ENCODE measurements at places on chromosomes 1 and 21. TPM values are rescaled to one million over a fixed set of nuclear protein-coding genes. Genes with fewer than 3 reads are reported as not detected.
A peak's percentile ranks its signal among the peaks of the same experiment; 100 is the strongest.

Gene INSRR
- 1.1 TPM for polyA plus RNA-seq

Gene PROX1
- 8.5 TPM for polyA plus RNA-seq

Gene VWA1
- polyA plus RNA-seq = 68.7 TPM

Gene FCRL4
- not detected for polyA plus RNA-seq

Gene S100B
- 11.1 TPM for polyA plus RNA-seq

Gene LYPD8
- not detected for polyA plus RNA-seq

Gene LEFTY2
- 2.1 TPM for polyA plus RNA-seq

Gene DCDC2B
- polyA plus RNA-seq = 0.59 TPM

Gene GLIS1
- polyA plus RNA-seq = 0.04 TPM

Gene AMIGO1
- polyA plus RNA-seq = 13.8 TPM

Gene SMPDL3B
- polyA plus RNA-seq = 0.13 TPM

Gene LCE3C
- not detected for polyA plus RNA-seq

Gene CD5L
- polyA plus RNA-seq = not detected

Gene RSPO1
- polyA plus RNA-seq = not detected

Gene ESPN
- polyA plus RNA-seq = 14.3 TPM

Gene LCE3D
- not detected for polyA plus RNA-seq

DNA sequence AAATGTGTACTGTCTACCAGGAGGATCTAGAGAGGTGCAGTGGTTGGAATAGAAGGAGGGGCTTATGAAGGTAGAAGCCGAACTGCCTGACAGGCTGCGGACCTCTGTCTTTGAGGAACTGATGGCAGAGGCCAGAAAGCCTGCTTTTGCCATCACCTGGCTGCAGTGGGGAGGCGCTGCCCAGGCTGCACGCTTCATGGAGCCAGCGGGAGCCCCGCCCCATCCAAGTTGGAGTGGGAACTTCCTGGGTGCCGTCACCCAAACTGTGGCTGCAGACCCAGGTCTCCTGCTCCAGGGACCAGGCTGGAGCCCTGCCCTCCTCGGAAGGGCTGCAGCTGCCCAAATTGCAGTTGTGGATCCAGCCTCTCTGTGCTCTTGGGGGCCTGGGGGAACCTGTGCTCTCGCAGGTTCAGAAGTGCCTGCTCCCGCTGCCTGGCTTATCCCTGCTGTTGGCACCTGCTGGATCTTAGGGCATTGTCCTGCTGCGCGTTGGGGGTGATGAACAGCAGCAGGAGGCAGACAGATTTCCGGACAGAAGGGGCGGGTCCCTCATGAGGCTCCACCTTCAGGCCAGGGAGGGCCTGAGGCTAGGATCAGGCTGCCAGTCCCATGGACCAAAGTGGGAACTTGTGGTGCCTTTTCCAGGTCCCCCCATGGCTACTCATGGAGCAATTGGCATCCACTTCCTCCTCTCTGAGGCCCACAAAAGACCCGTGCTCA, 118.0 kb upstream of the PLPPR4 start:
- no peaks in the 10 kb centered on the region for H3K27me3 ChIP-seq
- H3K4me3 ChIP-seq = no peak overlapping the region
- H3K27ac ChIP-seq = no peak overlapping the region
- no peaks in the 10 kb centered on the region for H3K36me3 ChIP-seq

DNA sequence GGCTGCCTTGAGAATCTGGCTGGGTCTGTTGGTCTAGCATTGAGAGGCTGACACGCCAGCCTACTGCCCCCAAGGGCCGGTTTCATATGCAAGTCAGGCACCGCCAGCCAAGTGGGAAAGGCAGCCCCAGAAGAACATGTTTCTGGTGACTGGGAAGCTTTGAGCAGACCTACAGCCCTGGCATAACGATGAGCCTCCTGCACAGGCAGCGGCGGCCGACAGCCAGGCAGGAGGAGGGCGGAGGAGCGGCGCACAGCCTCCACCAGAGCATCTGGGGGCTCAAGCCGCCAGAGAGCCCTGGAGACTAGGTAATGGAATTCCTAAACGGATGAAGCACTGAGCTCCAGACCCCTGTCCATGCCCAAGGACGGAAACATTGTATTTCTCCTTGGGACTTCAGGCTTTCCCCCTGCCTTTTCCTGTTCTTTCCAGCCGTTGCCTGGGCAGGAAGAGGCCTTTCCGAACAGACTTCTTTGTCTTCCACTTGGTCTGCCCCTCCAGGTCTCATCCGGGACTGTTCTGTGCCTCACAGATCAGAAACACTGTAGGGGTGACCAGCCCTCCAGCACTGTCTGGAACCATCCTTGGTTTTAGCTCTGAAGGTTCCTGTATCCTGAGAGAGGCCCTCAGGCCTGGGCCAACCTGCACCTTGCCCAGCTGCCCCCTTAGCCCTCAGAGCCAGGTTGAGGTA, 59.5 kb downstream of the IRF2BP2 start:
- H3K27ac ChIP-seq = peak overlapping the region; percentile 42
- DNase-seq = no peak
- H3K36me3 ChIP-seq = no peaks in the 10 kb centered on the region
- peaks cover 28% of the 10 kb centered on the region for H3K4me1 ChIP-seq
- H3K27me3 ChIP-seq = no peaks in the 10 kb centered on the region

- H3K36me3 ChIP-seq = no peaks in the 10 kb centered on the region
- H3K27ac ChIP-seq = no peak overlapping the region
- no peaks in the 10 kb centered on the region for H3K4me1 ChIP-seq
- DNase-seq = no peak
Measured at GRCh38 chr1:65581119-65581518, 160.7 kb downstream of the LEPR start.

GRCh38 chr1:76854255-76854654, 13.0 kb upstream of the ST6GALNAC5 start:
- H3K27me3 ChIP-seq = no peaks in the 10 kb centered on the region
- no peak overlapping the region for H3K27ac ChIP-seq
- H3K4me1 ChIP-seq = no peaks in the 10 kb centered on the region

GRCh38 chr1:237181743-237182317, 139.8 kb downstream of the RYR2 start:
- H3K27me3 ChIP-seq = no peaks in the 10 kb centered on the region
- H3K27ac ChIP-seq = no peak overlapping the region
- H3K36me3 ChIP-seq = no peaks in the 10 kb centered on the region
- H3K4me1 ChIP-seq = peaks cover 9% of the 10 kb centered on the region

- H3K27ac ChIP-seq = no peak overlapping the region
- H3K4me1 ChIP-seq = peaks cover 11% of the 10 kb centered on the region
- H3K27me3 ChIP-seq = no peaks in the 10 kb centered on the region
- no peak for DNase-seq
- no peak overlapping the region for H3K4me3 ChIP-seq
Measured at GRCh38 chr21:33202464-33203363, 27.0 kb upstream of the IFNAR2 start.

- no peaks in the 10 kb centered on the region for H3K36me3 ChIP-seq
- no peak overlapping the region for H3K4me3 ChIP-seq
- H3K27ac ChIP-seq = no peak overlapping the region
- DNase-seq = no peak
- no peaks in the 10 kb centered on the region for H3K27me3 ChIP-seq
Measured at GRCh38 chr21:22076471-22076870, 1078.3 kb downstream of the NCAM2 start.

GRCh38 chr1:154589780-154590179, 18.2 kb downstream of the ADAR start:
- H3K4me1 ChIP-seq = peaks cover under 1% of the 10 kb centered on the region
- no peak for DNase-seq
- no peak overlapping the region for H3K4me3 ChIP-seq
- H3K27me3 ChIP-seq = no peaks in the 10 kb centered on the region

GRCh38 chr1:184755226-184756065, 788 bp upstream of the EDEM3 start:
- no peaks in the 10 kb centered on the region for H3K36me3 ChIP-seq
- no peak for DNase-seq
- H3K4me1 ChIP-seq = peaks cover 5% of the 10 kb centered on the region
- H3K27ac ChIP-seq = peak overlapping the region; percentile 96
- H3K4me3 ChIP-seq = peak overlapping the region; percentile 88

DNA sequence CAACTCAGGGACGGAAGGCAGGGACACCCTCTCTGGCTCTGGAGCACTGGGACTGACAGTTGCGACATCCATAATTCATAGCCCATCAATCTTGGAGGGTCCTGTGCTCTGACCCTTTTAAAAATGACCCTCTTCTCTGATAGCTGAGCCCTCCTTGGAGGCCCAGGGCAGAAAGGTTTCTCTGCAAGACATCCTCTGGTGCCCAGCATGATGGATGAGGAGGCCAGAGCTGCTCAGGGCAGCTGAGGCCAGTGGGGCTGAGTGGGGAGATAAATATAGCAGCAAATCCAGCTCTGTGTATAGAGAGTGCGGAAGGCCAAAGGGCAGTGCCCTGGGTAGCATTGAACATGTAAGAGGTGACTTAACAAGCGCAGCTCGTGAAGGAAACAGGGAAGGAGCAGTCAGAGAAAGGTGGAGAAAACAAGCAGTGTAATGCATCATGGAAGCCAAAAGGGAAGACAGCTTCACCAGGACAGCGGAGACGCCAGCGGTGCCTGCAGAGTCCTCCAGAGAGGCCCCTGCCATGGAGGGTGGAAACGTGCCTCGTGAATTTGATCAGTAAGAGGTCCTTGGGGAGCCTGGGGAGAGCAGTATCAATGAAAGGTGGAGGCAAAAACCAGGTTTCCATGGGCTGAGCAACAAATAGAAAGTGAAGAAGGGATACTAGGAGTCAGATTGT, 50.4 kb upstream of the FMOD start:
- H3K4me1 ChIP-seq = peaks cover 13% of the 10 kb centered on the region
- no peak for DNase-seq
- no peaks in the 10 kb centered on the region for H3K36me3 ChIP-seq
- H3K4me3 ChIP-seq = no peak overlapping the region
- H3K27me3 ChIP-seq = peaks cover 3% of the 10 kb centered on the region

DNA sequence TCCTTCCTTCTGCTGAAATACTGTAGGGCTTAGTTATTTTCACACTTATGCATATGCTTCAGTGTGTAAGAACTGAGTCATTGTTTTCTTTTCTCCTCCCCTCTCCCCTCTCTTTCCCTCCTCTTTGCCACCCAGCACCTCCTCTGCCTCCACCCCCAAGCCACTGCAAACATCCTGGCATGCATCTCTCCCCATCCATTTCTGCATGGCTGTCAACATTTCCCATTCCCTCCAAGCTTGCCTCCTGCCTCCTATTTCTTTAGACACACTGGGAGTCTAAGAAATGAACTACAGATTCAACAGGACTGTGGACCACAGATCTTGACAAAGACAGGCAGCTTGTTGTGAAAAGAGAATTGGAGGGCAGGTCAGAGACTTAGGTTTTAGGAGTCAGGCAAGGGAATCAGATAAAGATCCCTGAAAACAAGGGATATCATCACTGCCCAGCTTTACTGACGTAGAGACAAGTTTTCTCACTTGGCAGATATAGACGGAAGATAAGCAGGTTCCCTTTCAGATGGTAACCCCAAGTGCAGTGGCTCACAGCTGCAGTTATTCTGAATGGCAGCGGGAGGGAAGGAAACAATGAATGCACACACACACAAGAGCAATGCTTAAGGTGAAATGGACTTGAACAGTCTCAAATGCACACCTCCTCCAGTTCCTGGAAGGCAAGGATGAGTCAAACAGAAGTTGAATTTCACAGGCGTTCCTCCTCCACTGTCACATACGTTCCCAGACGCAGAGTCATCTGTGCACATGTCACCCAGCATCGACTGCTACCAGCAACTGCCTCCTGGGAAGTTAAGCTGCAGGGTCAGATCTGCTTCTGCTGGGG, 56.1 kb downstream of the HIVEP3 start:
- no peak overlapping the region for H3K4me3 ChIP-seq
- no peaks in the 10 kb centered on the region for H3K36me3 ChIP-seq
- peaks cover 11% of the 10 kb centered on the region for H3K4me1 ChIP-seq
- DNase-seq = peak; percentile 30
- no peaks in the 10 kb centered on the region for H3K27me3 ChIP-seq

GRCh38 chr1:41447995-41448770, 36.3 kb downstream of the EDN2 start:
- H3K36me3 ChIP-seq = no peaks in the 10 kb centered on the region
- no peak overlapping the region for H3K4me3 ChIP-seq
- DNase-seq = no peak
- H3K27ac ChIP-seq = peak overlapping the region; percentile 7
- H3K4me1 ChIP-seq = peaks cover 46% of the 10 kb centered on the region

DNA sequence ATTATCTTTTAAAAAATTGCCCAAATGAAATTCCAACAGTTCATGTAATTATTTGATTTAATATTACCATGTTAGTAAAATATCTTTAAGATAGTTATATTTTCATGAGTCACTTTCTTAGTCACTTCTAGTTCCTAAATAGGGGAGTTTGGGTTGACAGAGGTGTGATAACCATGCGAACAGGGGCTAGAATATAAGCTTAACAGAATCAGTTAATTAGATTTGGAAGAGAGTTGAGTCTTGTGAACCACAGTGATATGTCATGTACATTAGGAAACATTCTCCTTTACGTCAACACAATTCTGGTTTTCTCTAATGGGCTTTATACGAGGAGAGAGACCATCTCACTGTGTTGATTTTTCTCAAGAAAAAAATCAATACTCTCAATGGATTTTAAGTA, 64.8 kb upstream of the ZNF281 start:
- no peak for DNase-seq
- H3K36me3 ChIP-seq = no peaks in the 10 kb centered on the region
- no peak overlapping the region for H3K4me3 ChIP-seq
- H3K4me1 ChIP-seq = peaks cover 4% of the 10 kb centered on the region

GRCh38 chr1:87144316-87144895, 184.3 kb upstream of the LMO4 start:
- DNase-seq = no peak
- H3K4me1 ChIP-seq = peaks cover 10% of the 10 kb centered on the region
- no peaks in the 10 kb centered on the region for H3K36me3 ChIP-seq
- H3K27me3 ChIP-seq = no peaks in the 10 kb centered on the region

- no peak overlapping the region for H3K27ac ChIP-seq
- H3K36me3 ChIP-seq = no peaks in the 10 kb centered on the region
- H3K27me3 ChIP-seq = peaks cover 4% of the 10 kb centered on the region
Measured at GRCh38 chr1:109817881-109818270, 54.2 kb upstream of the EPS8L3 start.

DNA sequence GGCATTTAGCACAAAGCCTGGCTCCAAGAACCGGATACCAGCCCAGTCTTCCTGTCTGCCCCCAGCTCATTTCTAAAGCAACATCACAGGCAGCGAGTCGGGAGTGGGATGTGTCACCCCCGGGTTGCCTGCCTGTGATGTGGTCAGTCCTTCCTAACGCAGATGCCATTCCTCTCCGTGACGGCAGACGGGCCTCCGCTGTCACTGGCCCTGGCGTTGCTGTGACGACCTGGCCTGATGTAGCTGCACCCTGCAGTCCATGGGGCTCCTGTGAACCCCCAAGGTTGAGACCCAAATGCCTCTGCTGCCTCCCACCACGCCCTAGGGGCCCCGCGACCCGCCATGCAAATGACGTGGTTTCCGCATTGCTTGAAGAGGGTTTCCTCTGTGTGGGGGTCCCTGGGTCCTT, 12.3 kb downstream of the TNFRSF1B start:
- no peaks in the 10 kb centered on the region for H3K36me3 ChIP-seq
- H3K4me3 ChIP-seq = no peak overlapping the region
- peaks cover 41% of the 10 kb centered on the region for H3K4me1 ChIP-seq
- DNase-seq = no peak
- no peaks in the 10 kb centered on the region for H3K27me3 ChIP-seq

- no peak overlapping the region for H3K4me3 ChIP-seq
- H3K27me3 ChIP-seq = no peaks in the 10 kb centered on the region
- no peaks in the 10 kb centered on the region for H3K4me1 ChIP-seq
- H3K27ac ChIP-seq = no peak overlapping the region
- peak; percentile 36 for DNase-seq
Measured at GRCh38 chr1:157652859-157653493, 47.6 kb downstream of the FCRL3 start.

All from muscle of leg (tissue), 16 donors.